Testis (tissue), 5 donors: ENCODE measurements at places on chromosomes 11 and 22.

GRCh38 chr11:11845071-11845470 is 3.3 kb downstream of the USP47 start:
- DNase-seq = no peak

DNA sequence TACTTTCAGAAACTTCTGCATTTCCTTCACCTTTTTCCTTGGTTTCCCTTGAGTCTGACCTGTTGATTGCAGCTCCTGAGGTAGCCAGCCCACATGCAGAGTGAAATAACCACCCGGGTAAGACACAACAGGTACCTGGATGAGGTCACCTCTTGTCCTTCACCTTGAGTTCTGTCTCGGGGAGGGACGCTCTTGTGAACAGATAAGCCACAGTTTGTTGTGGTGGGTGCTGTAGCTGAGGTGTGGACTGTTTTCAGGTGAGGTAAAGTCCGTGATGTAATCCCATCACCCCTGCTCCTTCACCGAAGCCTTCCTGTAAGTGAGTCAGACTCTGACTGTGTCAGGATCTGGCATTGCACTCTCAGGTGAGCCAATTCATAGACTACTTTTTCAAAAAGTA is 183.1 kb downstream of the NAV2 start:
- DNase-seq = no peak

DNA sequence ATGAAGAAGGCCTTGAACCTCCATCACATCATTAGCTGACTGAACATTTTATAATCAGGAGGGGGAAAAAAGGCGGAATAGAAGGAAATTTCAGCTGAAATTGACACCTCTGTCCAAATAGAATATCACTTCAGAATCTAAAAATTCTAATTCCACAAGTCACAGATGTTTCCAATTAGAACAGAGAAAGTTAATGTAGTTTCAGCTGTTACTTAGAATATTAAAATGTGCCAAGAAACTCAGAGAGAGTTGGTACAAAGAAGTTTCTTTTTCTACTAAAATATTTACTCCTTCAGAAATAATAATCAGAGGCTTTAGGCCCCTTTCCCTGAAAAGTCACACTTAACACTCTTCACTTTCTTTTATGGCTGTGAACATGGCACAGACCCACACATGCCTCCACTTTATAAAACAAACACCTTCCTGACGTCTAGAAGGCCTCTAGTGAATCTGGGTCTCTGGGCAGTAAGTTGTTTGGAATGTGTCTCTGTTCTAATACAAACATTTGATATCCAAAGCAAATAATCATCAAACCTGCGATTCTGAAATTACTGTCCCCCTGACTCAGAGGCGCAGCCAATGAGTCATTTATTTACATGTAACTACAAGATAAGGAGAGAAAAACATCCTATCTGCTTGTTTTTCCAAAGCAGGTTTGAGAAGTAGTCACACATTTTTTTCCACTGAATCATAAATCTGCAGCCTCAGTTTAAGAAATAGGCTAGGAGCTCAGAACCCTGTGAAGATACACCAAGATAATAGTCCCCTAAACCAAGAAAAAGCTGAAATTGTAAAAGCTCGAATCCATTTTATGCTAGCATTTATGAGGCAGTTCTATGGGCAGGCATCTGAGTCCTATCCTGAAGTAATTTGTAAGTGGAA is 148.4 kb downstream of the ME3 start:
- no peak for DNase-seq

DNA sequence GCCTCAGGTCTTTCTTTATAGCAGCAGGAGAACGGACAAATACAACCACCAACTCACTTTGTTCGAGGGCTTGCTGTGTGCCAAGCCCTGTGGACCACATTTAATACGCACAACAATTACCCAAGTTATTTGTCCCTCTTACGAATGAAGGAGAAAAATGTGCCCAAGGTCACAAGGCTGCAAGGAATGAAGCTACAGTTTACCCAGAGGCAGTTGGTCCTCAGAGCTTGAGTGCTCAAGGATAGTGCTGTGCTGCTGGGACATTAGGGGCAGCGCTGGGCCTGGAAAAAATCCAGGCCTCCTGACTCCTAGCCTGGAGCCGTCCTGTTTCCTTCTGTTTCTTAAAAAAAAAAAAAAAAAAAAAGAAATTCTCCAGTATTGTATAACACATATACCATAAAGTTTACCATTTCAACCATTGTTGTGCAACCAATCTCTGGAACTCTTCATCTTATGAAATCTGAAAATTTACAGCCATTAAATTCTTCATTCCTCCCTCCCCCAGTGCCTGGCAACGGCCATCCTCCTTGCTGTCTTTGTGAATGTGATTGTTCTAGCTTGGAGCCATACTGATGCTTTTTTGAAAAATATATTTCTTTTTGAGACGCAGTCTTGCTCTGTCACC is 1.0 kb upstream of the C11orf86 start:
- no peak for DNase-seq

DNA sequence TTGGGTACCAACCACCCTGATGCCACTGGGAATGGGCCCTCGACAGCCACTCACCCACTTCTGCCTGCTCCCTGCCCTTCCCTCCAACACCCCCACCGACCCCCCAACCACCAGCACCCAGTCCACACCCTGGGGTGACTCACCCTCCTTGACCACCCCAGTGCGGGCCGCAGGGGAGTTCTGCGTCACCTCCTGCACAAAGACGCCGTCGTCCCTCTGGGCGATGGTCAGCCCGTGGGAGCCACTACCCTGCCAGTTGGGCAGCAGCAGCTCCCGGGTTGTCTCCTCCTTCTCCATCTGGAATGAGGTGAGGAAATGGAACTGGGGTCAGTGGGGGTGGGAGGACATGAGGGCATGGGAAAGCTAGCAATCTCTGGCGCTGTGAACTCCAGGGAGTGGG is 10.8 kb downstream of the AHNAK start:
- DNase-seq = no peak

- DNase-seq = no peak
These were observed 27.6 kb upstream of the RCE1 start for GRCh38 chr11:66815646-66816045.

- DNase-seq = no peak
These were observed 12.8 kb downstream of the TSKU start for GRCh38 chr11:76795936-76796441.

DNA sequence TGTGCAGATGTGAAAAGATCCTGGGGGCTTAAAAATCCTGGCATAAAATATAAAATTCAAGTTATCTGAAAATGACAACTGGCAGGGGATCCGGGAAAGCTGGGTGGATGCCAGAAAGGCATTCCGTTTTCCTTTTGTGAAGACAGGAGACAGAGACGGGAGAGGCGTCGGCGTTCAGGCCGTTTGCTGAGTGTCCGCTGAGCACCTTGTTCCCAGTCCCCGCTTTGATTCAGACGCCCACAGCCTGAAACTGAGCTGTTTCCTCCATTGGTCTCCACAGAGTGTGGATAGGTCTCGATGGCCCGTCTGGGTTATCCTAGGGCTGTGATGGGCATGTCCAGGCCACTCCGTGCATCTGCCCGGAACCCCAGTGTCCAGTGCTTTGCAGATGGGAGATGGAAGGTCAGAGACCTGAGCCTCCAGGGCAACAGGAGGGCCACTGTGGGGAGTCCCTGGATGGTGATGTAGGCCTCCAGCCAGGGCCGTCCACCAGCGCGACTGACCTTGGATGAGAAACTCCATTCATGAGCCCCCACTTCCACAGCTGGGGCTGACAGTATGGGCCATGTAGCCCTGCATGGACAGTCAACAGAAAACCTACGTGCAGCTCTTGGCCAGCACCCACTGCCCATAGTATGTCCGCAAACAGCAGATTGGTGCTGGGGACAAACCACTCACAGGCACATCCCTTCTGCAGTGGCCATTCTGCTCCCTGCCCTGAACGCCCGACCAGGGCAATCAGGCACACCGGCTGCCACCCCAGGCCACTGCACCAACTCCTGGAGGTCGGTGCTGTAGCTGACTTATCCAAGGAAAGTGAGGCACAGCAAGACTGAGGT is 11.6 kb downstream of the MRGPRF start:
- peak; percentile 15 for DNase-seq

- DNase-seq = no peak
These were observed 1.5 kb upstream of the BAIAP2L2 start for GRCh38 chr22:38111925-38112355.

- no peak for DNase-seq
These were observed at the start of gene MRGPRX4 for GRCh38 chr11:18172666-18173065. Gene MRGPRX4 (plus strand): TSS chr11:18172837. CDS start chr11:18173257, 420 bp downstream.

DNA sequence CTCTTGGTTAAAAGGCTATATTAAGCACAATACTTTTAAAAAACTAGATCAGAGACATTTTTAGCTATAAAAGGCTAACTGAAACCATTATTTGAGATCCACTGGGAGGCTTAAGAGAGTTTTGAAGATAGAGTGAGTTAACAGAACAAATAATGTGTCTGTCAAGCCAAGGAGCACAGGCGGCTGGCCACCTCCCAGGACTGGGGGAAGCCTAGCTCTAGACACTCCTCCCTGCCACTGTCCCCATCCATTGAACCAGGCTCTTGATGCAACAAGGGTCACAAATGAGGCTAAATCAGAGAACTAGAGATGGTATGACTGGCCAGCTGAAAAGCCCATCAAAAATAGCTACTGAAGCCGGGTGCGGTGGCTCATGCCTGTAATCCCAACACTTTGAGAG is 63.0 kb downstream of the C22orf31 start:
- peak; percentile 56 for DNase-seq

DNA sequence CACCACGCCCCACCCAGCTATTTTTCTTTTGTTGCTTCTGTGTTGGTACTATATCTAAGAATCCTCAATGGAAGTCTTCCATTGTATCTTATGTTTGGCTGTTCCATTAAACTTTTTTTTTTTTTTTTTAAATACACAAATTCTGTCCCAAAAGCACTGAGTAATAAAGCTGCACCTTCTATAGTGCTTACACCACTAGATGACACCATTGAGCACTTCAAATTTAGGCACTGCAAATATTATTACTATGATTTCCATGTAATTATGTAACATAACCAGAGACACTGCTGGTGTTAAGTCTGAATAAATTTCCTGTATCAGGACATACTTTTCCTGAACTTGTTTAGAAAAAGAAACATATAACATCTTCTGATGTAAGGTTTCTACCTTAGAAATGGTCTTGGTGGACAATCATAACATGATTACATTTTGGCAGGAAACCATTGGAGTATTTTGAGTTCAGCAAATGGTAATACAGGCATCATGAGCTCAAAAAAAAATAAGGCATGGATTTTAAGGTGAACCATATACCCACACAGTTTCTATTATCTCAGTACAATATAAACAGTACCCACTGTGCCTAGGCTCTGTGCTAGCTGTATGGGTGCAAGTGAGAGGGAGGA is 110.5 kb downstream of the ATG16L2 start:
- no peak for DNase-seq

DNA sequence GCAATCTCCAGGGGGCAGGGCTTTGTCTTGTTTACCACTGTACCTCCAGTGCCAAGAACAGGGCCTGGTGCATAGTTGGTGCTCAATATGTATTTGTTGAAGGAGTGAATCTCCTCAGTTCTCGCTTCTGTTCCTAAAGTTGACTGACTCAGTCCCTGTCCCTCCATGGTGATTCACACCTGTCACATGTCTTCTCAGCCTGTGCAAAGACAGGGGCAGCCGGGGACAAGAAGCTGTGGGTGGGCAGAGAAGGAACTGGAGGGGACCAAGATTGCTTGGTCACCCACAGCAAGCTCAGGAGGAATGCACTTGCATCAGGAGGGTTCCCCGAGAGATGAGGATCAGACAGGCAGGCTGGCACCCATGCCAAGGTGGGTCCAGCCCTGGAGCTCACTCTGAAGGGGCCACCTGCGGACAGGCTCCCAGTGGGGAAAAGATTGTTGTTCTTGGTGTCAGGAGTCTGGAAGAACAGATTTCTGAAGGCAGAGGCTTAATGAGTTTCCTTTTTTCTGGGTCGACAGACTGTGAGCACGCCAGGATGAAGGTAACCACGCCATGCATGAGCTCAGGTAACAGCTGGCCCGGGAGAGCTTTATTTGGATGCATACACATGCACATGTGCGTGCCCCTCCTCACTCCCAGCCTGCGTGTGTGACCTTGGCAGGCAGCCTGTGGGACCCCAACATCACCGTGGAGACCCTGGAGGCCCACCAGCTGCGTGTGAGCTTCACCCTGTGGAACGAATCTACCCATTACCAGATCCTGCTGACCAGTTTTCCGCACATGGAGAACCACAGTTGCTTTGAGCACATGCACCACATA is 16.9 kb downstream of the IL17RA start:
- no peak for DNase-seq

GRCh38 chr11:76708972-76709660 is 38.6 kb upstream of the LRRC32 start:
- no peak for DNase-seq

DNA sequence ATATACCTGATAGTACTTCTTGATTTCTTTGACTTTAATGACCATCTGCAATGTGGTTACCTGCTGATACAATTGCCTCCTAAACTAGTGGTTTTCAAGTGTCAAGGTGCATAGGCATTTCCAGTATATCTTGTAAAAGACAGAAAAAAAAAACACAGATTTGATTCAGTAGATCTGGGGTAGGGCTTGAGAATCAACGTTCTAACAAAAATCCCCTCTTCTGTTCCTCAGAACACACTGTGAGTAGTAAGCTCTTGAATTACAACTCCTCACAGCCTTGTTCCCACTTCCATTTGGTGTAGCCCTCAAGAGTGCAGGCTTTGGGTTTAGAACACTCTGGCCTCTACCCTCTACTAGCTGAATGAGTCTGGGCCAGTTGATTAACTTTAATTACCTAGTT is 78.0 kb upstream of the CTSC start:
- DNase-seq = no peak

- DNase-seq = no peak
These were observed 60.5 kb upstream of the MMP13 start for GRCh38 chr11:103016031-103016430.

- DNase-seq = no peak
These were observed 9.6 kb upstream of the BIRC3 start for GRCh38 chr11:102307727-102308038.

GRCh38 chr11:113046866-113047265 is 85.6 kb downstream of the NCAM1 start:
- DNase-seq = no peak

GRCh38 chr11:130585545-130585944 is 137.1 kb downstream of the ADAMTS15 start:
- no peak for DNase-seq

DNA sequence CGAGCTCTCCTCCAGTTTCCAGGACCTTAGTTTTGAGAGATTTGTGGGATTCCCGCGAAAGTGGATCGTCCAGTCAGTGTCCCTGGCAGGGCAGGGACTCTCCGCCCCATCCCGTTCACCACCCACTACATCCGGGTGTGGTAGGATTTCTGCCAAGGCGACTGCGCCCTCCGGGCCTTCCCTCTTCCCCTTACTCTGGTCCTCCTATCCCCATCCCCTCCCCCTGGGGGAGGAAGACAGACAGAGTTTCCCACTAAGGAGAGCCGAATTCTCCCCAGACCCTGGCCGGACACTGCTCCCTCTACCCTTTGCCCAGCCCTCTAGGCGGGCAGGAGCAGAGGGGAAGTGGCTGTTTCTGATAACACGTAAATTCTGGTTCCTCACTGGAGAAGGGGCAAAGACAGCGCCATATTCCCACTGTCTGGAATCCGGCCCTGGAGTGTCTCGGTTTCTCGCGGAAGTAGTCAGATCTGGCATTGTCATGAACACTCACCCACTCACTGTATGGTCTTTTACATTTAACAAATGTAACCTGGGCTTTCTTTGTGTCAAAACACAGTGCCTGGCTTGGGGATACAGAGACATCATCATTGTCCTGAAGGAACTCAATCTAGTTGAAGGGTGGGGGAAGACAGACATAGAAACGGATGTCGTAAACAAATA is 1.1 kb upstream of the NECTIN1 start:
- DNase-seq = peak; percentile 57
